ENCODE measurements at places on chromosomes 5 and 9.

DNA sequence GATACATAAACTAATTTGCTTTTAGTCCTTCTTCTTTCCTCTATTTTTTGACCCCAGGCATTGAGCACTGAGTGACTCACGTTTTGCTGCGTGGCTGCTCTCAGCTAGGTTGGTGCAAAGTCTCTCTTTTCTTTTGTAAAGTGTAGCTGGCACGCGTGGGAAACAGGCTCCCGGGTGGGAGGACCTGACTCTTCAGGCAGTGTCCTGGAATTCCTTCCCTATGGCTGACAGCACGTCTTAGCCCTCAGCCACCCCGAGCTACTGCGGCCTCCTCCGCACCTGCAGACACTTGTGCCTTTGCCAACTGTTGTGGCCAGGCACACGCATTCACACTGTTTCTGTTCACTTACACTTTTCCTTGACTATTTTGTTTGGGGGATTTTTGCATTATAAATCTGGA is 877 bp upstream of the SCGB3A1 start:
- DNase-seq, result no peak

DNA sequence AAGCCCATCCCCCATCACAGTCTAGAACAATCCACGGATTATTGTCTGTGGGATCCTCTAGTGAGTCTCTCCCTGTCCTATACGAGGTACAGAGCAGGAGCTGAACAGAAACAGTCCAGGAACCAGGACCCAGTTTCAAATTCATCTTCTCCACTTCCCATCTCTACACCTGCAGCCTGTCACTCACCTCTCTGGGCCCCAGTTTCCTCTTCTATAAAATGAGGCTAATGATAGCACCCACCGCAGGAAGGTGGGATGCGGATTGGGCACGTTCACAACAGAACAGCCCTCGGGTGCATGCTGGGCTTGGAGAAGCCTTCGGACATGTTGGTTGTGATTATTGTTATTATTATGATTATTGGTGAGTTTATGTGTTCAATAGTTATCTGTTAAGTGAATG is 78.5 kb downstream of the ANKRD33B start:
- no peak for DNase-seq

DNA sequence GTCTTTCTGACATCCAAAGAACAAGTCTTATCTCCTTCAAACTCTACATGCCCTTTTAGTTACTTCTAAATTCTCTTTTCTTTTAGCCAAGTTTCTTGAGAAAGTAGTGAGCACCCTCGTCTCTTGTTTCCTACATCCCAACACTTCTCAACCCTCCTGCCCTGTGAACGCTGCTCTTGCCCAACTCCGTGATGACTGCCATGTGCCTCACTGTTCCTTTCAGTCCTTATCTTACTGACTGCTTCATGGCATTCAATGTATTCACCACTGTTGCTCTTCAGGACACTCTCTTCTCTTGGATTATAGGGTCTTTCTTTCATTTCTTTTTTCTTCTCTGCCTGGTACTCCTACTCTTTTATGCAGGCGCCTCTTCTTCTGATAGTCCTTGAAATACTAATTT is 14.8 kb downstream of the C9 start:
- DNase-seq, result no peak

- DNase-seq, result no peak
Observed at GRCh38 chr5:159439002-159439401, 108.7 kb upstream of the IL12B start.

DNA sequence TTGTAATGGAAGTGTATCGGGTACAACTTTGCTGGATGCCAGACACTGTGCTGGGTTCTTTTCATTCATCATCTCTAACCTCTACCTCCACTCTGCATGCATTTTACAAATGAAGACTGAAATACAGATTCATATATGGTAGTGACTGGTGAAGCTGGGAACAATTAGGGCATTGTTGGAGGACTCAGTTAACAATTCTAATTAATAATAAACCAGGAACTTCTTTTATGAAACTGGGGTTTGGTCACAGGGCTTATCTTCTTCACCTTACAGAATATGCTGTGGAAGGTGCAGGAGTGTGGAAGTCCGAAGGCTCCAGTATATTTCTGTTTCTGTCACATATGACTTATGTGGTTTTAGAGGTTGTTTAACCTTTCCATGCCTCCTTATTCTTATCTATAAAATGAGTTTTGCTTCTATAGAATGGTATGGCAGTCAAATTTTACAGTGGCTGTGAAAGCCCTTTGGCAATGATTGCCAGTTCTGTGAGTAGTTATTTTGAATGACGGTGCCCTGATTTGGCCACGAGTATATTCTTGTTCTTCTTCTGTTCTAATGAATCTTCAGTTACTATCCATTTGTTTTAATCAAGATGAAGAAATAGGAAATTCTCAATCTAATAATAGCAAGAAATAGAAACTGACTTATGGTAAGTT is 284.7 kb downstream of the GABRB2 start:
- no peak for DNase-seq

DNA sequence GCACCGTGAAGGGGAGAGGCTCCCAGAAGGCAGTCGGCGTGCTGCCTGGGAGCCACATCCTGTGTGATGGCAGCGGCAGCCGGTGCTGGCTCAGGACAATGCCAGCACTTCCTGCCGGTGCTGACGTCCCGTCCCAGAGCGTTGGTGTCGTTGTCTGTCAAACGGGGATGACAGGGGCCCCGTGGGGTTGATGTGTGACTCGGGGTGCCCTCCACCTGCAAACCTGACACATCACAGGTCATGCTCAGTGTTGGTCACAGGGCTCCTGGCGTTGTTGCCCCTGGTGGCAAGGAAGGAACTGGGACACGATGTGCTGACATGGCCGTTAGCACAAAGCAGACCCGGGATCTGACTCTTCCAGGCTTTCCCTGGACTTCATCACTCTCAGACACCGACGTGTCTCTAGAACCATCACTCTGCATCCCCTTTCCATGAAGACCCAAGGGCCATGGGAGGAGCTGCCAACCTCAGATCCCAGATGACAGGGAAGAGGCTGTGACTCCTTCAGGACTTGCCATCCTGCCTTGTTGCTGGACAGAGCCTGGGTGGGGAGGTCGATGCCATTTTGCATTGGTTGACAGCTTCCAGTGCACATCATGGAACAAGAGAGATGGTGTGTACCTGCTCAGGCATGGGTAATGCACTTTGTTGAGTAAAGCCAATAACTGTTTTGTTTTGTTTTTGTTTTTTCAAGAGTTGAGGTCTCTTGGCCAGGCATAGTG is 21.5 kb downstream of the PLPP7 start:
- DNase-seq, result no peak

DNA sequence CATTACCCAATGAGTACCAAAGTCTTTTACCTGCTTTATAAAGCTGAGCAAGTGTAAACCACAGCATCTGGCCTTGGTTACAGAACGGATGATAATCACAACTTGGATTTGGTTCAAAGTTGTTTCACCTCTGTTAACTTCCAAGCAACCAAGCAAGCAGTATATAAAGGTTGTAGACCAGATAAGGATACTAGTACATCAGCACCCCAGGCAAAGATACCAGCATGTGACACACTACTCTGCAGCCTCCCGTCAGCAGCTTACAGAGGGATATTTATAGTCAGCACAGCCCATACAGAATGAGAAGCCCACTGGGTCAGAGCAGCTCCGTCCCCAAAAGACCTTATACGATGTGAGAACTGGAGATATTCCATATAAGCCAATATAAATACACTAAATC is 193.3 kb downstream of the SMARCA2 start:
- no peak for DNase-seq

DNA sequence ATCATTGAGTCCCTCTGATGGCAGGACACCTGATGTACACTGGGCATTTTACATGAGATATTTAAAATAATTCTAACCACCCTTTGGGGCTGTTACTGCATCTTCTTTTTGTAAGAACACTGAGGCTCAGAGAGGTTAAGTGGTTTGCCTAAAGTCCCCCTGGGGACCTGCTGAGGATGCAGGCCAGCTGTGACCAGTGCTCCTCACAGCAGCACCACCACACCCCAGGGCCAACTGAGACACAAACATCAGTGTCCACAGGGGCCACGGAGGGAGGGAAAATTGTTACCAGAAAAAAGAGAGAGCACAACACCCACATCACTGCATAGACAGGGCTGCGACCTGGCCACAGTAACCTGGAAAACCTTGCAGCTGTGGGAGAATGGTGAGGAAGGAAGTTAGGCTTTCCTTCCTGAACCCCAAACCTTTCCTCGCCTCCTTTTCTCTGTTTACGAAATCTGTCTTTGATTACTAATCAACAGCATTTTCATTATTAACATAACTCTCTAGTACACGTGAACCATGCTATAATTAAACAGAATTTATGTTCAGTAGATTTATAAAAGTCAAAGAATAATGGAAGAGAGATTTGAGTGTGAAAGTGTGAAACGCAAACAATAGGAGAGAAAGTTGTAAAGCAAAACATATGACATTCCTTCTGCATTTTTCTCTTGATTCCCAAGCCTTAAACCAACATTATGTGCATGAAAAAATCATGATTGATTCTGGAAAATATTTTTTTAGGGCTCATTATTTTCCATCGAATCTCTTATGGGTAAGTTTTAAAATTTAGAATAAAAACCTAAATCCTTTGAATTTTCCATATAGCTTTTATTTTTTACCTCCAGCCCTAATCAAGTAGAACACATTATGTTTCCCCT is 228.1 kb upstream of the DAPK1 start:
- DNase-seq, result no peak

GRCh38 chr5:146751781-146752401 is 126.7 kb downstream of the PPP2R2B start:
- no peak for DNase-seq

GRCh38 chr5:115068239-115069086 is 101.2 kb downstream of the TRIM36 start:
- no peak for DNase-seq

DNA sequence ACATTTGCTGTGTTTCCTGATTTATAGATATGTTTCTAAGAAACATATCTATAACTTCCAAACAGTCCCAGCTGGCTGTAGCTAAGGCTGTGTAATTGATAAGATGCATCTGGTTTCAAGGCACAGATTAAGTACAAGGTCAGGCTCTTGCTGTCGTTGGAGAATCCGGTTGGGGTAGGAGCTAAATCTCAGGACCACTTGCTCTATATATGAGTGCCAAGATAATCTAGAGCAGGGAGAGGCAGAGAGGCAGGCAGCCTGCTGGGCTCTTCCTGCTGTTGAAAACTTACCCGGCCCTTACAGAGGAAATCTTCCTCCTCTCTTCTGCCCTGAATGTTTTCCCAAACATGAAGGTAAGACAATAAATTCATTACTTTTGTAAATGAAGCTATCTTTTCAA is at the start of gene C7:
Gene C7, plus strand, starts transcription at position 234 of the 400 bp plus-strand sequence. Its CDS starts 114 bp downstream, at position 348.
- DNase-seq, result no peak

DNA sequence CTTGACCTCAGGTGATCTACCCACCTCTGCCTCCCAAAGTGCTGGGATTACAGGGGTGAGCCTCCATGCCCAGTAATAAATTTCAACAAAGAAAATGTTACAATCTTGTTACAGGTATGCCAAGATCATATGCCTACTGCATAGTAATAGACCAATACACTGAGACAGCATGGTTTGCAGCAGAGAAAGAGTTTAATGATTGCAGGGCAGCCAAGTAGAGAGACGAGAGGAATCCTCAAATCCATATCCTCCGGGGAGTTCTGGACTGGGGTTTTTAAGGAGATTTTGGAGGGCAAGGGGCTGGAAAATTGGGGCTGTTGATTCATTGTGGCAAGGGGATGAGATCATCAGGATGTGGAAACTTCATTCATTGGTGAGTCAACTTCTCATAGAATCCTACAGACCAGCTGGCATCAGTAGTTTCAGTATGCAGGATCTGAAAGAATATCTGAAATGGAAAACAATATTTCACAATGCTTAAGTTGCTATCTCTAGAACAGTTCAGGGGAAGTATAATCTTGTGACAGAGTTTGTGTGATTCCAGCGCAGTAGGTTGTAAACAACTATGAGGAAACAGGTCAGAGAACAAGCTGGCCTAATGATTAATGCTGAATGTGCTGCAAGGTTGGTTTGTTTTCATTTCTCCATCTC is 14.8 kb upstream of the TUT7 start:
- DNase-seq, result no peak

GRCh38 chr5:34624691-34625090 is 31.4 kb upstream of the RAI14 start:
- no peak for DNase-seq

DNA sequence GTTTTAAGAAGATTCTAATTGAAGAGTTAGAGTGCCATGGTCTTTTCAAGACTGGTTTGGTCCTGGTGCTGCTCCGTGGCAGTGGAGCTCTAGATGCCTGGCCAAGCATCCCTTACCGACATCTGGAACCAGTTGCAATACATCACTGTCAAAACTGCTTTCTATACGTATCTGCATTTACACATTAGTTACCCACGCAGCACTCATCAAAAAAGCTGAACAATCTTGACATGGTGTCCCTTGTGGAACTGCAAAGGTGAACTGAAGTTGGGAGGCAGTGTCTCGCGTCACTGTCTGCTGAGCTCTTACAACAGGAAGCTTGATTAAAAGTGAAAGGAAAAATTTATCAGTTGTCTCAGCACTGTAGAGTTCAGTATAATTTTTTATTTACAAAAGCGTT is 82.6 kb downstream of the PBX3 start:
- no peak for DNase-seq

- no peak for DNase-seq
Observed at GRCh38 chr5:133707629-133708028, 95.3 kb upstream of the FSTL4 start.

- no peak for DNase-seq
Observed at GRCh38 chr5:87099968-87100367, 167.7 kb upstream of the RASA1 start.

DNA sequence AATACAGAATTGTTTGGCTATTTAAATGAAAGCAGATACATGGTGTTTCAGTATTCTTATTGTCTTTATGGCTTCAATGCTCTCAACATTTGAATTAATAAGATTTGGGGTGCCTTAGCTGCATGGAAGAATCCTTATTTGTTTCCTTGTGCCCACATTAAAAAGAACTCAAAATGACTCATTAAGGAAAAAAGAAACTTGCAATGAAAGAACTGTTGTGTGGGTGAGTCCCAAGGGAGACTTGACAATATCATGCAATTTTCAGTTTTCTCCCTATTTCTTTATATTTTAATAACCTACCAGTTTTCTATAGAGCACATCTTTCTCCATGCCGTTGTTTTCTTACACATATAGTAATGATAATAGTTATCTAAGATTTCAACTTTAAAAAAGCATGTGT is 404.0 kb downstream of the PDE4D start:
- no peak for DNase-seq

GRCh38 chr9:117622347-117622746 is 81.9 kb upstream of the TLR4 start:
- no peak for DNase-seq

DNA sequence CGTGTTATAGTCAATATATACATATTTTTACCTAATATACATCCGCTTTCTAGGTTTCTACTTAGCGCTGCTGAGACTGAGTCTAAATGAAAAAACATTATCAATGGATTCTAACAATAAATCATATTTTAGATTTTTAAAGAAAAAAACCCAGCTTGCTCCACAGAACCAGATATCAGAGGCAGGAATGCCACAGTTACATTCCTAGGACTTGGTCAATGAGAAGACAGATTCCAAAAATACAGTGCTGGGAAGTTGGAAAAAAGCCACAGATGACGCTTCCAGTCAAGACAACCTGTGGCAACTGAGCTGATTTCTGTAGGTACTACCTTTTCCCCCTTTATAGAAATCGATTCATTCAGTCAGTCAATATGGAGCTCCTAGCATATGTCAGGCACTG is 577 bp upstream of the CCDC112 start:
- no peak for DNase-seq

- no peak for DNase-seq
Observed at GRCh38 chr5:23994581-23995370, 487.4 kb downstream of the PRDM9 start.

GRCh38 chr9:126500600-126501382 is 112.9 kb upstream of the LMX1B start:
- no peak for DNase-seq
